IPS DF 6.9 (cell line): ENCODE measurements at places on chromosomes 4 and X.

DNA sequence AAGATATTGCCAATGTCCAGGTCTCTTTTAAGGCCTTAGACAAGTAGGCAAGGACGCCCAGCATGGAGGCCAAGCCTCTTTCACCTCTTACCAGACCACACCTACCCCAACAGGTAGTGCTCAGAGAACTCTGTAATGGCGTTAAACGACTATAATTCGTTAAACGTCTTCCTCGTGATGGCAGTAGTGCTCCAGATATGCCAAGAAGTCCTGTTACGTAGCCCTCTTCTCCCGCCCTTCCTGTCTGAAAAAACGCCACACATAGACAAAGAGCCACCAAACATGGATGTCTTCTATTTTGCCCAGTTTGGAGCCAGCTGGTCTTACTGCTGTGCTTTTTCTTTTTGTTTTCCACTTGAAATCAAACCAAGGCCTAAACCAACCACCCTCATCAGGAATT is 190.7 kb downstream of the OR13H1 start:
- no peak for DNase-seq

DNA sequence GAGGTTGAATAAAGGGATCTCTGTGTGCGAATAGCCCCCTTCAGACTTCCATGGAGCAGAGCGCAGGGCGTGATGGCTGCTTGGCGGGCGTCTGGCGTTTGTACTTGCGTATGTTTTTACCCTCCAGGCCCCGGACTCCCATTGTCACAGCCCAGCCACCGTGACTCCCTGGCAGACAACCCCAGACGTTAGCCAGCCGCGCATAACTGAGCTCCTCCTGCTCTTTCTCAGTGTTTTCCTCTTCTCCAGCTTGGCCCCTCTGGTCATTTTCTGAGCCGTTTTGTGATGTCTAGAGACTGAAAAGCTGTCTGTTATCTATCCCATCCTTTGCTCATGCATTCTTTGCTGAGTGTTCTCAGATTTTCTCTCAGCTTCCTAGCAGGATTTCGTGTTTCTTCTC is 54.3 kb downstream of the IGFBP7 start:
- no peak for DNase-seq

GRCh38 chr4:7546809-7547367 is 112.2 kb upstream of the PSAPL1 start:
- DNase-seq: no peak

GRCh38 chrX:134287346-134287745 is 50.4 kb downstream of the CCDC160 start:
- no peak for DNase-seq

GRCh38 chrX:77960567-77960966 is 8.9 kb downstream of the PGAM4 start:
- no peak for DNase-seq

GRCh38 chr4:145207934-145208333 is 27.5 kb upstream of the OTUD4 start:
- DNase-seq: no peak

DNA sequence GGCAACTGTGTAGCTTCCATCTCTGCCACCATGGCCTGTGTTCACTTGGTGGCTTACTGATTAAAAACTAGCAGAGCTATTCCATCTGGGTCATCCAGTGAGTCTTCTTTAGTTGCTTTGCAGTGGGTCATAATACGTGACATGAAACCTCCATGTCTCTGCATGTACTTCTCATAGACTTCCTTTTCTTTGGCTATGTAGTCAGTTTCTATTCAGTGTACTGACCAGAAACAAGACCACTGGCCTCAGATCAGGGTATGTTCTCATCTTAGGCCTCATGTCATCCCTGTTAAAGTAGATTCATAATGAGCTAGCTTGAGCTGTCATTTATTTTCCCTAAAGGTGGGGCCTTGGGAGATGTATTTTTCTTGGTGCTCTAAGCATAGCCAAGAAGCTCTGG is 195.2 kb downstream of the CCNG2 start:
- no peak for DNase-seq

DNA sequence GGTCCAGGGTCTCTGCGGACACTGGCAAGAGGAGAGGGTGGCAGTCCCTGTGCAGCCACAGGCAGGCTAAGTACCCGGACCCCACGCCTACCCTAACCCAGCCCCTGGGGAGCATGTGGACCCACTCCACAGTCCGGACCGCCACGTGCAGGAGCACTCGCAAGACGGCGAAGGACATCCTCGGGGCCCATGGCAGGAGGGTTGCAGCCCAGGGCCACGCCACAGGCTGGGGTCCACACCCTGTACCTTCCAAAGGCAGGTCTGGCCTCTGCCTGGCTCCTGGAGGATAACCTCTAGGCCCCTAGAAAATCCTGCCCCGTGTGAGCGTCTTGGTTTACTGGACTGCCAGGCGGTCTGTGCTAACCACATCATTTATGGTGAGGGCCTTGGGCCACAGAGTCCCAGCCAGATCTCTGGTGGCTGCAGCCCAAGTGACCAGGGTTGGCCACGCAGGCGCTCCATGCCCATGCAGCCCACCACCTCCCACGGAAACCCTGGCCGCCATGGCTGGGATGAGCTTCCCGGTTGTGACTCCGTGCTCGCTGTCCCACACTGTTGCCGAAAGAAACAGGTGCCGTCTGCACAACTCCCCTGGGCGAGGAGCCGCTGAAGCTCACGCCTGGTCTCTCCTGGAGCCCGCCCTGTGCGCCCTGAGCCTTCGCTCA is 10.0 kb downstream of the CCNQ start:
- no peak for DNase-seq

DNA sequence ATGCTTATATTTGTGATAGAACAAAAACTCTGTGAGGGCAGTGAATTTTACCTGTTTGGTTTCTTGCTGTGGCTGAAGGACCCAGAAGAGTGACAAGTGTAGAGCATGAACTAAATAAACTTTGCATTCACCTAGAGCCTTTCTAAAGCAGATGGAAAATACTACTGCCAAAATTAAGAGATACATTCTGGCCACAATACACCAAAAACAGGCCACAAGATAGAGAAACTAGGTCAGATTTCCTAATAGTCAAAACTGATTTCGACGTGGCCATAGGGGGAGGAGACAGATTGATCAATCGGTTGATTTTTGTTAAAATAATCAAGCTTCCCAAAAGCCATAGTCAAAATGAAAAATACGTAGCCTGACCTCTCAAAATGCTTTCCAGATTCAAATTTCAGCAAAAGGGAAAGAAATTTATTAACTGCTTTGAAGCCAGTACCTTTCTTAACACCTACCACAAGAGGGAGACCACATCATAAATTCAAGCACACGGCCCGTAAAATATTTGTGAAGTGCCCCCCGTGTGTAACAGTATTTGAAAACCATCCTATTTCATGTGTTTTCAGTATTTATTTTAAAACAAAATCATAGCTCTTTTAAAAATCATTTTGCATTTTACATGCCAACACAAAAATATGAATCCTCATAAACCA is 132.4 kb downstream of the CORIN start:
- DNase-seq: no peak

GRCh38 chr4:143403553-143403820 is 66.8 kb downstream of the GAB1 start:
- no peak for DNase-seq

DNA sequence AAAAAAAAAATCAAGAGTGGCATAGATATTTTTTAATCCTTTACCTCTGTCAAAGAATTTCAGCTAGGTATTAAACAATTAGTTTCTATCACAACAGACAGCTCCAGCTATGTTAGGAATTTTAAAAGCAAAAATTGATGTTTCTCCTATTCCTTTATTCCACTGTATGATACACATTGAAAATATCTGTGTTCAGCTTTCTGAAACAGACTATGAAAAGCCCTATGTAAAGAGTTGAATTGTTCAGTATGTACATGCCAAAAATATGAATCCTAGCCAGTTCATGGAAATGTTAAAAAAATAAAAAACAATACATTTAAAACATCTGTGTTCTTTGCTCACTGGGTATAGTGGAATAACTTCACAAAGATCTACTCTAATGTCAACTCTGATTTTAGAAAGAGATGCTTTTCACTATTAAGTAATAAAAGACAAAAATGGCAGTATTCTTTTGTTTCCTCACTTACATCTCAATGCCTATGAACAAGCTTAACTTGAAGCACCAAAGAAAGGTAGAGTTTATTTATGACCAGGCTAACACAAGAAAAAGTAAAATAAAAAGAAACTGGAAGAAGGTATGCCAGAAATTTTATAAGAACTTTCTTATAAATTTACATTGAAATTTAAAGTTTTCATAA is 32.1 kb downstream of the FBXW7 start:
- DNase-seq: no peak

- peak; percentile 43 for DNase-seq
Measured at GRCh38 chr4:73599182-73599581, 21.1 kb downstream of the RASSF6 start.

DNA sequence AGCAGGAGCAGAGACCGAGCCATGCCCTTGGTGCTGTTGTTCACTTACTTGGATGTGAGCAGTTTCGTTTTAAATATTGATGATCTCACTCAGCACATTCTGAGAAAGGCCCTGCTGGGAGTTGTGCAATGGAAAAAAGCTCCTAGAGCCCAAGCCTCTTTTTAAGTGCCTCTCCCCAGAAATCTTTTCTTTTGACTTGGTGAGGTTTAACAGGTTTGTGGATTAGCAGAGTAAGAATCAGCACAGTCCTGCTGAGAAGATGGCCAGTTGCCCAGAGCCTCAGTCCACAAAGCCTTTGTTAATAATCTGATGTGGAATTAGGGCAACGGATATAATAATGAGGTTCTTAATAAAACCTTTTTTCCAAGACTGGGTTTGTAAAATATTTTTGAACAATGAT is 157.5 kb upstream of the ATP6AP2 start:
- DNase-seq: no peak

- peak; percentile 50 for DNase-seq
Measured at GRCh38 chr4:112348488-112349158, 51.5 kb downstream of the ALPK1 start.

GRCh38 chr4:149790172-149790907 is 25.3 kb downstream of the IQCM start:
- no peak for DNase-seq

GRCh38 chr4:159106636-159107035 is 3.8 kb downstream of the RAPGEF2 start:
- no peak for DNase-seq

DNA sequence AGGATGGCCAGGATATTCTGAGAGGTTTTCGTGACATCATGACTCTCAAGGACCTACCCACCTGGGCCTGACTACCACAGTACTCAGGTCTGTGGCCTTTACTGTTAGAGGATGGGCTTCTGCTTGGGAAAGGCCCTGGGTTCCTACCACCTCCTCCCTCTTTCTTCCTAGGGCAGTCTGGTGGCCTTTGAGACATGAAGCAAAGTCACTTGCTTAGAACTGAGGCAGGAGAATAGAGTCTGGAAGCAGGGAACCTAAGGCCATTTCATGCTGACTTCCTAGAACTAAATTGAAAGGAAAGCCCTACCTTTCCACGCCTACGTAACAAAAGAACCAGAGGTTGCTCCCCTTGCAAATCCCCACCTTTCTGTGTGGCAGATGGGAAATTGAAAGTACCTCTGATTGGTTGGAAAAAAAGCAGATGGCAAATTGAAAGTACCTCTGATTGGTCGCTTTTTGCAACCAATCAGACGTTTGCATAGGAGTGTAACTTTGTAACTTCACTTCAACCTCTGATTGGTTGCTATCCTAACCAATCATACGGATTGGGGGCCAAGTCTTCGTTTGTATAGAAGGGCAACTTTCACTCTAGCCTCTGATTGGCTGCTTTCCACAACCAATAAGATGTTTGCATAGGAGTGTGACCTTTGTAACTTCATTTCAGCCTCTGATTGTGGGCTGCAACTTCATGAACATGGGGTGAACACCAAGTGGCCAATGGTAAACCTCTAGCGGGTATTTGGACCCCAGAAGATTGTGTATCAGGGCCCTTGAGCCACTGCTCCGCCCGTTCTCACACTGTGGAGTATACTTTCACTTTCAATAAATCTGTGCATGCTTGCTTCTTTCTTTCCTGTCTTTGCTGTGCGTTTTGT is 9.9 kb upstream of the AKAP14 start:
- no peak for DNase-seq

DNA sequence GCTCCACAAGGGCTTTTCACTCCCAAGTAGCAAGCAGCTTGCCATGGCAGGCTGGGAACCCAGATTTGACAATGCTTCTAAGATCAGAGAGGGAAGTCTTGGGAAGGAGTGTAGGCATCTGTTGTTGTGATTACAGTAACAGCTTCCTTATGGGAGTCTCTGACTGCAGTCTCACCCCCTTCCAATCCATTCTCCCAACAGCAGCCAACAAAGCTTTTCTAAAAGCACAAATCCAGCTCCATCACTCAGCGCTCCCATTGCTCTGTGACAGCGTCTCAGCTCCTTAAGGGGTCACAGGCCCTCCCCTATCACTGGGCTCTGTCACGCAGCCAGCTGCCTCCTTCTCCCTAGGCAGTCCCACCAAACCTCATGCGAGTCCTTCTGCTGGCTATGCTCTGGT is 7.1 kb downstream of the IGFBP7 start:
- no peak for DNase-seq

DNA sequence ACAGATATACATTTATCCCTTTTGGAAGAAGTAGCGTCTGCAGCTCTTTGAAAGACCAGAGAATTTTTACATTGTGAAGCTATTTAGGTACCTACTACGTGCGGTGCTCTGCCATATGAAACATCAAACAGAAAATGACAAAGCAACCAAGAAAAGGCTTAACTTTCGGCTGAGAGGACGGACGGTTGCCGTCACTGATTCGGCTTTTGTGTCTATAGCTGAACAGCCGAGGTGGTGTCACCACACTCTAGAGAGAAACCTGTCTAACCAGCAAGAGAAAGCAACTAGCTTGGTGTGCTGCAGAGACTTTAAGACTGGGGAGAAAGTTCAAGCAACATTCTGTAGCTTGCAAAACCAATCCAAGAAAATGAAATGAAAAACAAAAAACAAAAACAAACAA is 145.5 kb downstream of the SHOX start:
- no peak for DNase-seq

DNA sequence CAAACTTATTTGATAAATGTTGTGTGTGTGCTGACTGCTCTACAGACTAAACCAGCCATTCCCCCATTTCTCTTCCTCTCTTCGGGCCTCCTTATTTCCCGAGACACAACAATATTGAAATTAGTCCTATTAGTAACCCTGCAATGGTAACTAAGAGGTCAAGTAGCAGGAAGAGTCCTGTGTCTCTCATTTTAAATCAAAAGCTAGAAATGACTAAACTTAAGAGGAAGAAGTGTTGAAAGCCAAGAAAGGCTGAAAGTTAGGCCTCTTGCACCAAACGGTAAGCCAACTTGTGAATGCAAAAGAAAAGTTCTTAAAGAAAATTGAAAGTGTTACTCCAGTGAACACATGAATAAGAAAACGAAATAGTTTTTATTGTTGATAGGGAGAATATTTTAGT is 357.8 kb upstream of the SLC7A11 start:
- DNase-seq: no peak

DNA sequence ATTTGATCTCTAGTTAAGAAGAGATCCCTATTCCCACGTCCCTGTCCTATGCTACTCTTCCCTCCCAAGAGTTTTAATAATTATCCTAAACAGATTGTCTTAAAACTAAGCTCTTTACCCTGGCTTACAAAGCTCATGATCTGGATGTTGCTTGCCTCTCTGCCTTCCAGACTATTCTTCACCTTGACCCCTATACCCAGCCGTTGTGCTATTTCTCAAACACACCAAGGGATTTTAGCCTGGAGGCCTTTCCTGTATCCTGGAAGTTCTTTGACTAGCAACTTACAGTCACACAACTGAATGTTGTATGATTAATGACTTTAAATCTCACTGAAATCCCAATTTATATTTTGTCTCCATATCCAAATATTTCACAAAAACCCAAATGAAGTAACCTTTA is 314.9 kb downstream of the ADGRL3 start:
- DNase-seq: no peak

GRCh38 chrX:113741744-113742143 is 842.1 kb upstream of the HTR2C start:
- no peak for DNase-seq
